ENCODE measurements at places on chromosomes 2 and 18.

- no peak for DNase-seq
These were observed 53.6 kb downstream of the MTHFD2 start for GRCh38 chr2:74252036-74252435.

DNA sequence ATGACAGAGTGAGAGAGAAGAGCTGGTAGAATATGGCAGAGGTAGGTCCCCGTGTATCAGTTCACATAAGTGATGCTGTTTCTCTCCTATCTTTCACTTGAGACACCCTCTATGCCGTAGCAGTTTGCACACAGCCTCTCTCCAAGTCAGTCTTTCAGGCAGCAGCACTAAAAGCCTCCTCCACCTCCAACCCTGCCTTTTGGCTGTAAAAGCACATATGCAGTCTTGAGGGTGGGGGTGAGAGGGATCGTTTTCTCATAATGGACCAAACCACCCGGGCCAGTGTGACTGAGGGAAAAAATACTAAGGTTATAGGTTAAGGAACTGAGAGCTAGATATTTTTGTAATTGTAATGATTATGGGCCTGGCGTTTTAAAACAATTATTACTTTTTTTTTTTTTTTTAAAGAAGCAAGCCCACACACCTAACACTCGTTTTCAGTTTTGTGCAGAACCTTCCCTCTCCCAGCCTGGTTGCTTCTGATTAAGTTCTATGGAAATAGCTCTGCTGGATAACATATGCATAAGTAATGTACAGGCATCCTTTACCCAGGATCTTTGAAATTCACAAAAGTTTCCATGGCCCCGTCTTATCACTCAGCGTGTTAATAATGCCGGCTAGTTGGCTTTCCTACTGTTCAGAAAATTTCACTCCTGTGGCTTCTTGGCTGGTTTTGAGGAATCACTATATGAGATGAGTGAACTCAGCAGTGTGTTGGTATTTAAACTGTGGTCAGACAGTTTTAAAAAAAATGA, 112.2 kb upstream of the MEIS1 start:
- DNase-seq, result no peak

DNA sequence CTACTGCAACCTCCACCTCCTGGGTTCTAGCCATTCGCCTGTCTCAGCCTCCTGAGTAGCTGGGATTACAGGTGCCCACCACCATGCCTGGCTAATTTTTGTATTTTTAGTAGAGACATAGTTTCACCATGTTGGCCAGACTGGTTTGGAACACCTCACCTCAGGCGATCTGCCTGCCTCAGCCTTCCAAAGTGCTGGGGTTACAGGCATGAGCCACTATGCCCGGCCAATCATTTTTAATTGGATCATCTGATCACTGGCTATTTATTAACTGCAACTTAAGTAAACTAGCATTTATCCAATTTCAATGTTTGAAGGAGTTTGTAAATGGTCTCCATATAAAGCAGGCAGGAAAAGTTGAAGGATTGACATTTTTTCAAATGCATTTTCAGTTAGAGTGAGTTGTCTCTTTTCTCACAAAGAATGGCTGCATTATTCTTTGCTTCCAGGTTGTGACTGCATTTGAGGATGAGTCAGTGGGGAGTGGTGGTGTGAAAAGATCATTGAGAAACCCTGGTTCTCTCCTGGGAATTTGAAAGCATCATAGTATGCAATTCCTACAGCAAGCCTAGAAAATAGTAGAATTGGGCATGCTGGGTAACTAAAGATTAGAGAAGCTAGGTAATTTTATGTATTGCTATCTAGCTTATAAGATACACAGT, 431.1 kb upstream of the ZEB2 start:
- DNase-seq, result no peak

DNA sequence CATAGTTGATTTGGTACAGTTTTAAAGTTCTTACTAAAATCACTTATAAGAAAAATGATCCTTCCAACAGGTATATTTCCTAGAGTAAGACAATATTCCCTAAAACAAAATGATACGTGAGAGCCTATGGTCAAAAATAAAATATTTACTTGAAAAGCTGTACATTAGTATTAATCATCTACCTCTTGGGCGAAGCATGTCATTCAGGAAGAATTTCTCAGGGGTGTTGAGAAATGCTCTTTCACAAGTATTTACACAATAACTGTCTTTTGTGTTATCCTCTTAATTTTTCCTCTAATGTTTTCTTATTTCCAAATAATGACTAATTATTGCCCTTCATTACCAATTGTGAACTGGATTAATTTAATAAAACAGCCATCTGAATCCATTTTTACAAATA, 466.3 kb downstream of the SATB2 start:
- no peak for DNase-seq

- no peak for DNase-seq
These were observed 319.4 kb upstream of the SLC39A10 start for GRCh38 chr2:195337597-195337996.

- no peak for DNase-seq
These were observed 66.1 kb upstream of the ATG16L1 start for GRCh38 chr2:233185330-233185729.

GRCh38 chr2:54103454-54104314, 11.7 kb upstream of the ACYP2 start:
- no peak for DNase-seq

DNA sequence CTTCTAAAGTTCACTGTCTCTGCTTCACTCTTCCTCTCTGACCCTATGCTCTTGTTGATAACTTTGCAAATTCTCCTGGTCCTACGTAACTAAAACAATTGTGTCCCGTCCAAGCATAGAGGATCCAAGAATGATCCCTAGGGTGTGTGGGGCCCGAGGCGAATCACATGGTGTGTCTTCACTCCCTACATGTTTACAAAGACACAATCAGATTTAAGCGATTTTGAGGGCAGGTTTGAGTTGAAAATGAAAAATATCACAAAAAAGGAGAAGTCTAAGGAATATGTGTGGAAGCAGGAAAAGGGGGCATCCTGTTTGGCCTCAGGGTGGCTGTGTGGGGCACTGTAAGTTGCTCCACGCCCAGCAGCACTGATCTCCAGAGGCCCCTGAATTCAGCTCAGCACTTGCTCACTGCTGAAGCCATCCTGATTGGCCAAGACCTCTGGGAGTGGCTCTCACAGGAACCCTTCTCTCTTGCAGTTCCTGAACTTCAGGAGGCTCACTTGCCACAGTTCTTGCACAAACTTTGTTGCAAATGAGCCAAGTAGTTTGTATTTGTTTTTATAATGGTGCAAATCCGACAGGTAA, 363.6 kb downstream of the ZNF521 start:
- DNase-seq, result no peak

DNA sequence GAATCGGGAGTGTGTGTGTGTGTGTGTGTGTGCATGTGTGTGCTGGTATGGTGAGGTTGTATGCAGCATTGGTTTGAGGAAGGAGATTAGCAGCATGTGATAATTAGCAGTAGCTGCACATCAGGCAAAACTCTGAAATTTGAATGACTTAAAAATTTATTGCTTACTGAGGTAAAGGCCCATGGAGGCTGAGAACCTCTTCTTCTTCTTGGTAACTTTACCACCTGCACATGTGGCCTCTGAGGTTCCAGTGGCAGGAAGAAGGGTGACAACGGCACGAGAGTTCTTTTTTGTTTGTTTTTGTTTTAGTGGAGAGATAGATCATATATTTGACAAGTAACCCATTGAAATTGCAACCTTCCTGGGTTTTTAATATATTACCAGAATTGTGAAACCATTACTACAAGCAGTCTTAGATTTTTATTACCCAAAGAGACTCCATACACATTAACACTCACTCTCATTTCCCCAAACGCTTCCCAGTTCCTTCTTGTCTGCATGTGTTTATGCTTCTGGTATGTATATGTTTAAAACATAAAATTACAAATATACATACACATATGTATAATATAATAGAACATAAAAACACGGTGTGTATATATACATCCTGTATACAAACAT, 292.1 kb downstream of the PTGR3 start:
- no peak for DNase-seq

GRCh38 chr2:64873472-64873924, 115.7 kb upstream of the SLC1A4 start:
- DNase-seq, result peak; percentile 78

DNA sequence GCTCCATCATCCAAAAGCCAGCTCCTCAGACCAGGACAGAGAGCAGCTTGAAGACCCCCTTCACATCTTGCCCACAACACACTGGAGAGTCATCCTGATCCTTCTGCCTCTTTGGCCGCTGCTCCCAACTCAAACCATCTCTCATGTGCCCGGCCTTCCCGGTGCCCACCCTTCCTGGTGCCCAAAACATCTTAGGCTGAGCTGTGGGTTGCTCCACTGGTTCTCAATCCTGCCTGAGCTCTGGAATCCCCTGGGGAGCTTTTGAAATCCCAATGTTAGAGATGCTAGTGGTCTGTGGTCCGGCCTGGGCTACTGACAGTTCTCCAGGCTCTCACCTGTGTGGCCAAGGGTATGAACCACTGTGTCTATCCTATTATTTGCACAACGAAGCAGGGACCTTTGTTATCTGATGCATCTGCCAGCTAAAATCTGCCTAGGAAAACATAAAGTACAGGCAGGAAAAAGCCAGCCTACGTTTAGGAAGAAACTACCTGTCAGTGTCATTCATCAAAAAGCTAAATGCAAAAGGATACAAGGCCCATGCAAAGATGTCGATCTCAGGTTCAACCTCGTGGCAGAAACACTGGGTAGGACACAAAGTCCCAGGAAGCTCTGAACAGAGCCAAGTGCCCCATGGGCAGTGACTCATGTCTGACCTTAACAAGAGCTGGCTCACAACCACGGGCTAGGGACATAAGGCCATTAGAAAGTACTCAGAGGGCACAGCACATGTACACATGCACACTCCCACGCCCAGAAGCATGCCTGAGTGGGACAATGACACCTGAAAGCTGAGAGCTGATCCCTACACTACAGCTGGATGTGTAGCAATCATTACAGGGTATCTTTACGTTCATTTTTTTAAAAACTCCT, 30.8 kb downstream of the TBC1D8 start:
- no peak for DNase-seq

GRCh38 chr2:53473236-53473635, 294.4 kb upstream of the CHAC2 start:
- no peak for DNase-seq

GRCh38 chr2:7243276-7243675, 326.1 kb downstream of the RNF144A start:
- no peak for DNase-seq

DNA sequence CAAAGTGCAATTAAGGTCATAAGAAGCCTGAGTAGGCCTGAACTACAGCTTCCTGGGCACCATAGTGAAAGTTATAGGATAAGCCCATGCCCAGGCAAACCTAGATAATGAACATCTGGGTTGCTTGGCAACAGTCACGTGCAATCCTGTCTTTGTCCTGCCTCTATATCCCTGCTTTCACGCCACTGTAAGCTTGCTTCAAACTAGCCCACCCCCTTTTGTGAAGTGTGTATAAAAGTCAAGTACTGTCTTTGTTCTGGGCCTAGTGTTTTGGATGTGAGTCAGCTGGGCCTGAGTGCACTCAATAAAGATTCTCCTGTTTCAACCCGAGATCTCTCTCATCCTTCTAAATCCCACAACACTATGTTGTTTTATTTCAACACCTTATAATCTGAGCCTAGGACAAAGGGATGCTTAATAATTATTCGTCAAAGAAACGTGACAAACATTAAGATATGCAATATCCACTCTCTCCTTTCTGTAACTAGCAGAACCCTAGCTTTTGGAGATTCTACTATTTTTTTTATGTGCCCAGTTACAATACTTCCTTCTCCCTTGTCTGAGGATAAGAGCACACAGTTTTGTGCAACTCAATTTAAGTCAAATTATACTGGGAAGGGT, 927.8 kb downstream of the SUCLG1 start:
- no peak for DNase-seq

GRCh38 chr2:188869550-188869949, 104.6 kb upstream of the COL3A1 start:
- DNase-seq, result no peak

DNA sequence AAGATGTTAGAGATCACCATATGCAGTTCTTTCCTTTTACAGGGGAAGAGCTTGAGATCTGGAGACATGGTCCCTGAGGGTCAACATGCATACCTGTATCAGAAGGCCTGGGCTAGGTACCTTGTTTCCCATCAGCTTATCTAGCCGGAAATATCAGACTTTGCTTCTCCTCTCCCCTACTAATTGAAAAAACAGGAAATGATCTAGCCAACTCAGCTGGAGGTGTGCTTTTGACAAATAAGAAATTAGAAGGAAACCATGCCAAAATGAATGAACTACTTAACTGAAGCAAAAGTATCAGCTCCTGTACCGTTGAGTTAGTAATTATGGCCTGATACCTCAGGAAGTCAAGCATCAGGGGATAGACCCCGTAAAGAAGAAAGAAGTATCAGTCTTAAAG, 20.4 kb downstream of the PKP4 start:
- DNase-seq, result no peak

- DNase-seq, result peak; percentile 62
These were observed 15.2 kb downstream of the FBXO41 start for GRCh38 chr2:73268830-73269685.

- no peak for DNase-seq
These were observed 61.3 kb downstream of the IL1R2 start for GRCh38 chr2:102053096-102053495.
